NCI-H2081 (cell line): ENCODE measurements at places on chromosomes 7 and 10.

DNA sequence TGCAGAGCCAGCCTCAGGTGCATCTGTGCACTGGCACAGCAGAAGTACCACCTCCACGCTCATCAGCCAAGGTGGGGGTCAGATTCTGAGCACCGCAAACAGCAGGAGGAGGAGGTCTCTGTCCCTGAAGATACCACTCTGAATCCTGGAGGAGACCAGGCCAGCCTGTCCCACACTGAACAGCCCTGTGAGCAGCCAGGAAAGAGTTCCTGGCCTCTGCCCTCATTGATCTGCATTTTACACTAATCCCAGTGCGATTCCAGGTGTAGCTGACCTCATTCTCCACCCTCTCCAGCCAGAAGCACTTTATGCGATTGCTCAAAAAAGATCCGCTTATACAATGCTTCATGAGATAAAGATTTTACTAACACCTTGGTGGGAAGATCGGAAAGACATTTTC lies 99.1 kb upstream of the CACUL1 start:
- no peak for DNase-seq

- DNase-seq, result no peak
Observed at GRCh38 chr7:36777062-36777461, 52.8 kb upstream of the AOAH start.

DNA sequence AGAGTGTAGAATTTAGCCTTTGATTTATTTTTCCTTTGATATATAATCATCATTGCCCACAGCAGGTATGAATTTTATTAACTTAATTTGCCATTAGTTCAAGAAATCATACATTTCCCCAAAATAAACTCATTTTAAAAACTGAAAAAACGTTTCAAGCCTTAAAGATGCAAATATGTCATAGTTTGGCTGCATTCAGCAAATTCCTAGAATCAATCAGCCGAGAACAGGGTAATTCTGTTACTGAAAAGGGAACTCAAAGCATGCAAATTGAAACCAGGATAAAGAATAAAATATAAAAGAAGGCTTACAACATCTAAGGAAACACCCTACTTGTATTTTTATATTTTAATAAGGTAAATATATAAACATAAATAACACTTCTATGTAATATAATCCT lies 233.8 kb upstream of the PRKCQ start:
- no peak for DNase-seq

GRCh38 chr10:3427347-3427746 lies 254.8 kb upstream of the PITRM1 start:
- no peak for DNase-seq

GRCh38 chr10:99714446-99714845 lies 17.5 kb downstream of the COX15 start:
- no peak for DNase-seq

DNA sequence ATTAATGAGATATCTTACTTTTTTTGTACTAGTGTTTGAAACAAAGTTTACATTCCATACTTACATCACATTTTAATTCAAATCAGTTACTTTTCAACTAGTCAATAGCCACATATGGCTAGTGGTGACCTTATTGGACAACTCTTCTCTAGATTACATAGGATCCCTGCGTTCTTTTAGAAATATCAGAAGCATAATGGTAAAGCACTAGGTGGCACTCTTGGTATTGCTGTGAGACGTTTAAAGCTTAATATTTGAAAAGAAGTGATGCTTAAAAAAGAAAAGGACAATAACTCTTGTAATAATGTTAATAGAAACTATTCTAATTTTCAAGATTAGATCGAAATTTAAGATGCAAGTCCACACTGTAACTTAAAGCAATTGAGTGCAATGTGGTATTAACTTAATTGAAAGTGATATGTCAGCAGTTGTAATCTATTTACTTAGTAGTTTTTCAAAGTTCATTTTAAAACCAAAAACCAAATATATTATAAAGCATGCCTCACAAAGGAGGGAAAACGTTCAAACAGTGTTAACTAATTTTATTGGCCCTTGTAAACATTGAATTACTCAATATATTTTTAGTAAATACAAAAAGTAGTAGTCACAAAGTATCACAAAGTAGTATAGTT lies 339.1 kb downstream of the ATRNL1 start:
- DNase-seq, result peak; percentile 11

- DNase-seq, result no peak
Observed at GRCh38 chr10:86062198-86062550, 304.4 kb downstream of the GRID1 start.
